ENCODE measurements at places on chromosomes 7 and 10.

GRCh38 chr10:102384053-102384452 is 11.5 kb upstream of the NFKB2 start:
- no peak for DNase-seq

DNA sequence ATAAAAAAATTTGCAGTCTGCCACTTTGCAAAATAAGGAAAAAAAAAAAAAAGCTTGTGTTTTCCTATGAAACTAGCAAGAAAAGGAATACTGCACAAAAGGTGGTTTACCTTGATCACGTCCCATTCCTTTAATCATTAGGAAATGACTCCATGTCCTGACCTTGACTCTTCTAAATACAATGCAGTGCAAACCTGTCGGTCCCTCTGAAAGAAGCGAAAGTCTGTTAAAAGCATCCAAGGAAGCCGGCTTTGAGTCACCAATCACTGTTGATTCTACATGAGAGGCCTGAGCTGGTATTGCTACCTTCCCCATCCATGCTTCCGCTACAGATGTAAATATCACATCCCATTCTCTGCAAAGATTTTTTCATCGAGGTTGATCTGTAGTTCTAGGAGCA is 652.1 kb downstream of the SDK1 start:
- DNase-seq = no peak

DNA sequence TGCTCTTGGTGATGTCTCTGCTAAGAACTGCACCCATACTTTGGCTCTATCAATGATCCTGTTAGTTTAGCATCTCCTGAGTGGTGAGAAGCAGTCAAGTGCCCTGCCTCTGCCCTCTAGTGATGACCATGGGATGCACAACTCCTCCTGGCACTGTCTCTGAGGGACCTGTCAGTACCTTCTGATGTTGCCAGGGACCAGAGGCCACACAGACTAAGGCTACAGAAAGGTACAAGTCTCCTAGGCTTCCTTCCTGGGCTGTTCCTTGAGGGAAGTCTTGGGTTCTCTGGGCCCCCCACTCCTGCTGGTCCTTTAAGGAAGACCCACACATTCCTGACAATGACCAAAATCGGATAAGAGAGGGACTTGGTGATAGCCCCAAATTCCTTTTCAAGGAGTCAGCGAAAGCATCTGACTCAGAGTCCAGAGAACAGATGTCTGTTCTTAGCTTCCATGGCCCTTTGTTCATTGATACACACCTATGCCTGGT is 15.3 kb downstream of the NKX2-3 start:
- DNase-seq = no peak

DNA sequence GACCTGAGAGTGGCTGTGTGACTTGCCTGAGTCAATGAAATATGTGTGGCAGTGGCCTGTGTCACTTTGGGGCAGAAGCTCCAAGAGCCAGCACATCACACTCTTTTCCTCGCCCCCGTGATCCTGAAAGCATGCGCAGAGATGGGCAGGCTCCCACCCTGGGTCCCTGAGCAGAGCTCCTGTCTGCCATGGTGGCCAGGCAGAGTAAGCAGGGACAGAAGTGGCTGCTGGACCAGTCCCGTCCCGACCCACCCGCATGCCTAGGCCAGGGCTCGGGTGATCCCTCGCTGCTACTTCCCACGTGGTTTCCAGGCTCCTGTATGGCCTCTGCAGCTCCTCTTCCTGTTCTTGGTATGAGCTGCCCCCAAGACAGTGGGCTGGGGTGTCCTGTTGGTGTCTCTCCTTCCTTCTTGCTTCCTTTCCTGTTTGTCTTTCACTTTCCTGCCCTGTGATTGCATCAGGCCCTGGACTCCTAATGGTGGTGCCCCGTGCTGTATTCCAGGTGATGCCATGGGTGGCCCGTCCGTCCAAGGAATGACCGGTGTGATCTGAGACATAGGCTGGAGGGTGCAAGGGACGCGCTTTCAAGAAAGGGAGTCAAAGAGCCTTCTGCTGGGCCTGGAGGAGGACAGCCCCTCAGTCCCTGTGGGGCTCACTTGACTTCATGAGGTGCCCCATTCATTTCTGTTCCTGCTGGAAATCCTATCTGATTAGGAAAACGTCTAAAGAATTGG is 71.4 kb upstream of the SHH start:
- no peak for DNase-seq

DNA sequence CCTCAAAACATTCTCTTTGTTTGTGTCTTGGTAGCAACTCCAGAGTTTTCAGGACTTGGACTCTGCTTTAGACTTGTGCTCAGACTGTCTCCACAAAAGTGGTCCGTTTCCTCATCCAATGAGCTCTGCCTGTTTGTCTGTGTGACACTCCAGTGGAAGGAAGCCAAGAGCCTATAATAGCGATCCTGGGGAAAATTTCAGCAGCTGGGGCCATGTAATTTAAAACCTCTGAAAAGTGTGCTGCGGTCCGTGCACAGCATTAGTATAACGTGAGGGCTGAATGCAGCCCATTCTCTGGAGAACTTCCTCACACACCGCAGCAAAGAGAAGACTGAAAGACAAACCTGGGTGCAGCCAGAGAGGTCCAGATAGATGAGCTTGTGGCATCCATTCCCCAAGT is at the start of gene LRRC17:
Gene LRRC17, plus strand, starts transcription at position 259 of the 400 bp plus-strand sequence. CDS start 20,914 bp downstream, outside the sequence.
- no peak for DNase-seq

DNA sequence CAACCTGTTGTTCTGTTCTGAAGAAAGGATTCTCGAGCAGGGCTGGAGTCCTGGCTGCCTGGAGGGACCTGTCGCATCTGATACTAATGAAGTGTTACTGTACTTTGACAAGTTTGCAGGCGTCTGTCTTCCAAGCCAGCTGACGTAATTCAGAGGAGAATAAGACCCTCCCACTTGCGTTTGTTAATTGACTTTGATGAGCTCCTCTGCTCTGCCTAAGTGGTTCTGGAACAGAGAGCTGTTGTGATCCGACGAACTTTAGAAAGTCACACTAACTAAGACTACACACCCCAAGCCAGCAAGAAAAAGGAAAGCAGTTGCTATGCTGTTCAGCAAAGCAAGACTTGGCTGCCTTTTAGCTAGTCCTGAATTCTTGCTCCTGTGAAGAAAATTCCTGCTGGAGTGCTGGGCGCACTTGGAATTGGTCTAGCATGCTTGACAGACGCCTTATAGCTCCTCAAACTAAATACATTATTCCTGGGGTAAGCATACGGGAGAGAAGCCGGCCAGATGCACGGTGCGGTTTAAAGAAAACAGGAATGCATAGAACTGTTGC is 200.3 kb downstream of the CACNB2 start:
- no peak for DNase-seq

DNA sequence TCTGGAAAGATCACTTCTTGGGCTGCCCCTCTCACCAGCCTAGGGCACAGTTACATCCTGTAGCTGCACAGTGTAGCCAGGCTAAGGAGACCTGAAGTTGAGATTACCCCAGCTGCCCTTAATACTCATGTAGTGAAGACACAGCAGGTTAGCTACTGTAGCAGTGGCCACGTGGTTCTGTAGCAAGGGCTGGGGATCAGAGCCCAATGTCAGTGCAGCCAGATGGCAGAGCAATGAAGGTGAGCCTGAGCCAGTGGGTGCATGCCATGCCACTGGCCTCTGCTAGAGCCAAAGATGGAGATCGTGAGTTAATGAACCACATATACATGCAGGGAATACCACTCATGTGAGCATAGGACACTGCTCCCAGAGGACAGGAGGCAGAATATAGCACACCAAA is 15.5 kb downstream of the AMPH start:
- no peak for DNase-seq

DNA sequence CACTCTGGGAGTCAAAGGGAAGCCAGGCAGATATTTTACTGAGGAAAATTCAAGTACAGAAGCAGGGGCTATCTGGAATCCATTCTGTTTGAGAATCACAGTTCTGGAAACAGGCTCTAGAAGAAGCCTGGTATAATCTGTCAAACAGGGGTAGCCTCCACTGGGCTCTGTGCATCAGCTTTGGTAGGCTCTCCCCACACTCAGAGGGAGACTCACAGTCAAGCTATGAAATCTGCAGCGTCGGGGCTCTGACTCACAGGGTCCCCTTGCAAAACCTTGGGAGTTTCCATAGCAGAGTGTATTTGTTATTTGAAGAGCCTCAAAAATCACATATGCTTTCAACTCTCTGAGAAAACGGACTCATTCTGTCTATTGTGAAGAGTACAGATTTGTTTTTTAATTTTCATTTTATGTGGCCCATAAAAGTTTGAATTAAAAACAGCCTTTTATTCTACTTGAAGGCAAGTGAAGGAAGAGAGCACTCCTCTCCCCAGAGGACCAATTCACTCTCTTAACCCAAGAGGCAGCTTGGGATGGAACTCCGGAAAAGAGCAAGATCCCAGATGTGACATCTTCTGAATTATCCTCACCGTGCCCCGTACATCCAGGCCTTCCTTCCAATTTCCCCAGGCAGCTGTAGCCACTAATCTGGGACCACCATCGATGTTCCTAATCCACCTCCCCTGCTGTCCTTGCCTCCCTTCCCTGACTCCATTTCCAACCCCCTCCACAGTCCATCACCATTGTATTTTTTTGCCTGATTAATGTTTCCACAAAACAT is 590.9 kb upstream of the MGMT start:
- DNase-seq = no peak

DNA sequence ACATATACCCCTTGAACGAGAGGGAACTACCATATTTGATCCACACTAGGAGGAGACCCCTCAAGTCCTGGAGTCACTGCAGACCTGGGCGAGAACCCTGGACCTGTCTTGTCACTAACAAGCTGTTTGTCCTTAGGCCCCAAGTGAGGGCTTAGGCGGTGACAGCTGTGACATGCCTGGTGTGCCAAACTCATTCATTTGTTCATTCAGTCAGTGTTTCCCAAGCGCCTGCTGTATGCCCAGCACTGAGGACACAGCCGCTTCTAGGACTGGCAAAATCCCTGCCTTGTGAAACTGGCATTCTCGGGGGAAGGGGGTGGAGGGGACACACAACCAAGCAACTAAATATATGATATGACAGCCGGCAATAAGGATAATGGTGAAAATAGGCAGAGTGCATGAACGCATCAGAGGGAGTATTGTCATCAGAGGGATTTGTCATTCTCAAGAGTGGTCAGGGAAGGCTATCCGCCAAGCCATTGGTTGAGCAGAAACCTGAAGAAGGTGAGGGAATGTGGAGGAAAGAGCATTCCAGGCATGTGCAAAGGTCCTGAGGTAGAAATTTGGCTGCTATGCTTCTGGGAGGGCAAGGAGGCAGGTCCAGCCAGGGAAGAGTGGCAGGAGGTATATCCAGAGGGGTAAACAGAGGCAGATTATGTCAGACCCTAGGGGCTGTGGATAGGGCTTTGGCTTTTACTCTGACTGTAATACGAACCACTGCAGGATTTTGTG is 11.0 kb downstream of the SH2B2 start:
- no peak for DNase-seq

All from keratinocyte (primary cell).